GM18507 (cell line): ENCODE measurements at places on chromosomes 5 and 9.
A peak's percentile ranks its signal among the peaks of the same experiment; 100 is the strongest.

DNA sequence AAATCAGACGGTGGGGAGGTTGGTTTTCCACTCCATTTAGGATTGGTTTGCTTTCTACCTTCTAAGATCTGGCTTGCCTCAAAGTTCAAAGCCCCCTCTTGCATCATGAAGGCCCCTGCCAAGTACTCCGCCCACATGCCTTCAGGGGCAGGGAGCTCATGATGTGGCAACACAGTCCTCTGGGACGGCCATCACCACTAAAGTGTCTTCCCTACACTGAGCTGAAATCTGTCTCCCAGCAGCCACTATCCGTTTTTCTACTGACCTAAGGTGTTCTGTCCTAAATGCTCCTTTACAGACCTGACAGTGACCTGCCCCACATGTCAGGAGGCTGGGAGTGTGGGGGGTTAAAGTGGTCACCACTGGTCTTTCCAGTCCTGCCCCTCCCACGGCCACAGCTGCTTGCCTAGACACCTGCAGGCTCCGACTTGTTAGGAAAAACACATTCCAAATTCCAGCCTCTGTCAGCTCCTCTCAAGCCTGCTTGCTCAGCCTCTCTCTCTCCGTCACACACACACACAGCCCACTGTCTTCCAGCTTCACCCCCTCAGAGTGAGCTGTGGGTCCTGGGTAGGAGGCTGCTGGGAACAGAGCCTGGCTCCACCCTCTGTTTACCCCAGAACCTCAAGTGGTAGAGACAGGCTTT lies 44.9 kb downstream of the SHB start:
- no peak for DNase-seq

DNA sequence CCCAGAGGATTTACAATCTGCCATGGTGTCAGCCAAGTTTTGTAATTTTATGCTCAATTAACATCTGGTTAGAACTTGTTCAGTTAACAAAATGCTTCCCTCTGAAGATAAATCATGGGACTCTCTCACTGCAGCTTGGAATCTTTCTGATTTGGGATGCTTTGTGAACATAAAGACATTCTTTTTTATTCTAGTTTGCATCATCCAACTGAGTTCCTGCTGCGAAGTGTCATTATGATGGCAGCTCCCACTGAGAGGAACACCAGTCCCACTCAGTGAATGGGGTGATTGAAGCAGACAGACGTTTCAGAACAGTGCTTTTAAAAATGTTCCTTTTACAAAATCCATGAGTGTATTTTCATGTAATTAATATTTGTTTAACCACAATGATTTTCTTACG lies 863.8 kb downstream of the TLE4 start:
- DNase-seq: no peak

GRCh38 chr9:33101104-33101951 lies 24.9 kb upstream of the SMU1 start:
- DNase-seq: no peak

- DNase-seq: no peak
Observed at GRCh38 chr5:97838214-97838613, 655.2 kb upstream of the RIOK2 start.

DNA sequence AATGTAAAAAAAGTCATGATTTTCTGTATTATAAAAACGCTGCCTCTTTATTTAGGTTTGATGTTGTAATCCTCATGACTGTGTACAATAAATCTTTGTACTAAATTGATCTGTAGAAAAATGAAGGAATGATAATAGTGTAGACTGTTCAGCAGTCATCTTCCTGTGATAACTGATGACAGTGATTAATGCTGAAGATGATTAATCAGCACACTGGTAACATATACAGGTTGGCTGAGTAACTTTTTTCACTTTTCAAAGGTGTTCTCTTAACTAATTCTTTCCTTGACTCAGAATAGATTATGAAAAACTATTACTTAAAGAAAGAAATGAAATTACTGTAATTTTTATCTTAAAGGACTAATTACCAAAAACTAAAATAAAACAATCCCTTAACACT lies 122.5 kb downstream of the RFX3 start:
- no peak for DNase-seq

GRCh38 chr5:129046151-129046550 lies 48.4 kb upstream of the ISOC1 start:
- DNase-seq: no peak

DNA sequence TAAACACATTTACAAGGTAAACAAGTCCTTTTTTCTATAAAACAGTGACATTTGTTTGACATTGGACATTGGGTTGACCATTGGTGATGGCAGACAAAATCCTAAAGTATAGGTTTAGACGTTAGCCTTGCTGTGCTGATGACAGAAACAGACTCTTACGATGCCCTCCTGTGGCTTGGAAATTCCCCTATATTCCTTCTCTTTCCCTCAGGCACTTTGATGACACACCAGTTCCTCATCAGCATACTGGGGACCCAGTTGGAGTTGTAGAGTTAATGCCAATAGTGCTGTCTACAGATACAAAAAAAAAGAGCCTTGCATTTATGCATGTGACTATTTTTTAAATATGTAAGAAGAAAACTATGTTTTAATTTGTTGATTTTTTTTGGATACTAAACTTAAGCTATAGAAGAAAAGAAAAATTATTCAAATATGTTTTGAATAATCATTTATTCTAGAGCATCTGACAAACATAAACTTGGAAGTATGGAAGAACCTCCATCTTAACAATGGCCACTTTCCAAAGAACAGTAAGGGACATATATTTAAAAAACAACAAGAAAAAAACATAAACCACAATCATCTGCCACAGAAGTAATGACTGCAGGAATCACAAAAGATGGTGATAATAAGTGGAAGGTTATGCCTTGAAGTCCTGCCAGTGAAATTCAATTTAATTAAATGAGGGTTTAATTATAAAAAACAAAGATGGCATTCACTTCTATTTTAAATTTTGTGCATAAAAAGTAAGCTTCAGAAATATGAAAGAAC lies 75.6 kb upstream of the SNCAIP start:
- no peak for DNase-seq

DNA sequence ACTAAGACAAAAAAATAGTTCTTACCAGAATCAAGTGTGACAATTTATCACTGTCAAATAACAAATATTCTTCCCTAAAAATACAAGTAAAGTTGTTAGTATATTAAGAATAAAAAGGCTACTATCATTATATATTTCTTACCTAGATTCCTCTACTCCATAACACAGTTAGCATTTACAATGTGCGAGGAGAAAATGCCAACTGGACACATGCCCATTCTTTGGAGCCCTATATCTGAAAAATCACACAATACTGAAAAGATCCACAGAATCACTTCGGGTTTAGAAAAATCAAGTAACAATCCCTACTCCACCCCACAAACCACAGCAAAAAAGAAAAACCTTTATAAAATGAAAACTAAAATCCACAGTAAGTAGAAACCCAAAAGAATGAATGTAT lies 70.9 kb downstream of the PKD2L2 start:
- DNase-seq: no peak

DNA sequence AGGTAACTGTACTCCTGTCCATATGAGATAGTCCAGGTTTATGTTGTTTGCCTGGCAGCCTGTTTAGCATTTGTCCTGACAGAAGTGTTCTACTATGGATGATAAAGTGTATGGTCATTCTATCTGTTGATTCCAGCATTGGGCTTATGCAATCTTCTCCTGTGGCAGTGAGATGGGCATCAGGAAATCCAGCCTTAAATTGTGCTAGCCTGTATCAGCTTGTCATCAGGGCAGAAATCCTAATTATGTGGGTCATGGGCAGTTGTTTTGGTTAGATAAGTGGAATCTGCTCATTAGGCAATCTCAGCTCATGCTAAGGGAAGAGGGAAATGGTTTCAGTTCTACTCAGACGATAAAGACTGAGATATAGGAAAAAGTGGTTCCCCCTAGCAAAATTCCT lies 247.4 kb upstream of the CHD1 start:
- no peak for DNase-seq

- DNase-seq: no peak
Observed at GRCh38 chr9:15176836-15177235, 130.2 kb downstream of the TTC39B start.

DNA sequence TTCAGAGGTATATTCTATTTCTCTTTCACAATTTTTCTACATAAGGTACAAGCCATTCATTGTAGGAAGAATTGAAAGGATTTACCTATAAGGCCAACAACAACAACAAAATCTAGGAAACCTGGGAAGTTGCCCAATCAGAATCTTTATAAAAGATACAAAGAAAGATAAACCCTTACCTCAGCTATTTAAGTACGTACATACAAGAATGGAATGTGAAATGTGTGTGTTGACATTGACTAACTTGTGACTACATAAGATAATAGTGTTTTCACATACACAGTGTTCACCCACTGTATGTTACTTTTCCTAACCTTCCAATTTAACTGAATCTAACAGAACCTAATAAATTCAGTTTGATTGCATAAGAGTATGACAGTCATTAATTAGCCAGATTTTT lies 154.1 kb downstream of the ADAMTS6 start:
- no peak for DNase-seq

GRCh38 chr9:135330685-135331590 lies 148.6 kb upstream of the PPP1R26 start:
- DNase-seq: no peak

DNA sequence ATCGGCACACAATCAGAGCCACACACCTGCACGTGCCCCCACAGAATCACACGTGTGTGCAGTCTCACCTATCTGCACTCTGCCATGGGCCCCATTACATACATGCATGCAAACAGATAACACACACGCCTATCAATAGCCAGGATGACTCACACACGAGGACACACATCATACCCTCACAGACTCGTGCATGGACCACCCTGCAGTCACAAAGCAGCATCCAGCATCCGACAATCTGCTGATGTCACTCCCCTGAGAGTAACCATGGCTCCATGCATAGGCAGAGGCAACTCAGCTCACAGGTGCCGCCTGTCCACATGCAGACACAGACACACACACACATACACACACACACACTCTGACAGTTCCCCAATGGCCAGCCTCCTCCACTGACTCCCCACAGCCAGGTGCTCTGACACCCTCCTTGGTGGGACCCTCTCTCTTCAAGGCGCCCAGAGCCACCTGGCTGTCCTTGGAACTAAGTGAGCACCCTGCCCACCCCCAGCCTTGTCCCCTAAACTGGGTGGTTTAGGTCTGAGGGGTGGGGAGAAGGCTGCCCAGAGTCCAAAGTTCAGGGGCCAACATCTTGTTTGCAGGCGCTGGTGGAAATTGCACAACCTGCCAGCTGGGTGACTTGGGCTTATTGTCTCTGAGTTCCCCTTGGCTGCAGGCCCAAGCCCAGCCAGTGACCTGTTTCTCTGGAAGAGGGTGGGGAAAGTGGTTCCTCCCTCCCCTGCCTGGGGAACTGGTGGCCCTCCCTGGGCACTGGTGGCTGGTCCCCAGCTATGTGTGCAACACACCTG lies 34.6 kb upstream of the NEK6 start:
- no peak for DNase-seq

DNA sequence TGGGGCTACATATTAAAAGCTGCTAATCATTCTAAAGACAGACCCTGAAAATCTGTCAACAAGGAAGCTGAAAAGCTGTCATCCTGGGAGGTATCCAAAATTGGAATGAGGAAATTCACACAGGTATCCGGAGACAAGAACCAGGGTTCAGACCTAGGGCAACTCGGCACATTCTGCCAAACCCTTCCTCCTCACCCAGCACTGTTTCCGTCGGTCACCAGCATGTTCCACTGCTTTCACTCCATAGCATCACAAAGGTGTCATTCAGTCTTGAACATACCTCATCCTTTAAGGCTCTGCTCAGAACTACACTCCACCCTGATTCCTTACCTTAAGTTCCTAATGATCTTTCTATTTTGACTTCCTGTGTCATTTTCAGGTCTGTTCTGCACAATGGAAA lies 153.1 kb upstream of the RASA1 start:
- no peak for DNase-seq

GRCh38 chr9:7799234-7799943 lies at the start of gene DMAC1:
DMAC1 (minus strand) TSS chr9:7799778; CDS start chr9:7799734, 44 bp downstream.
- peak; percentile 66 for DNase-seq

GRCh38 chr5:177591690-177592009 lies 353 bp upstream of the TMED9 start:
- no peak for DNase-seq

- DNase-seq: no peak
Observed at GRCh38 chr9:127654619-127655018, 42.5 kb downstream of the STXBP1 start.

GRCh38 chr9:27337833-27338526 lies 41.0 kb upstream of the EQTN start:
- DNase-seq: no peak

DNA sequence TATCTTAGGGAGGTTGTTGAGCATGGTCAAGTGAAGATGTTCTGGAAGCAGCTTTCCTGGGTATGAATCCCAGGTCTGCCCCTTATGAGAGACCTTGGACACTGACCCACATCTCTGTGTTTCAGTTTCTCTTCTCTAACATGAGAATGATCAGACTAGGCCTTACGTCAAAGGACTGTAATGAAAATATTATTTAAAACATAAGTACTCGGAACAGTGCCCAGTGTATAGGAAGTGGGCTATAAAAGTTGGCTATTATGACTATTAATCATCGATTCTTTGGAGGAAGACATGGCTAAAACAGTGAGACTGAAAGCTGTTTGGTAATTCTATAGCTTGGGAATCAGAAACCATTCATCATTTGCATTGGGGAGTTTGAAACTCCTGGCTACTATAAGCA lies 65.3 kb upstream of the MYO10 start:
- no peak for DNase-seq

- no peak for DNase-seq
Observed at GRCh38 chr9:7977586-7977985, 178.0 kb upstream of the DMAC1 start.

DNA sequence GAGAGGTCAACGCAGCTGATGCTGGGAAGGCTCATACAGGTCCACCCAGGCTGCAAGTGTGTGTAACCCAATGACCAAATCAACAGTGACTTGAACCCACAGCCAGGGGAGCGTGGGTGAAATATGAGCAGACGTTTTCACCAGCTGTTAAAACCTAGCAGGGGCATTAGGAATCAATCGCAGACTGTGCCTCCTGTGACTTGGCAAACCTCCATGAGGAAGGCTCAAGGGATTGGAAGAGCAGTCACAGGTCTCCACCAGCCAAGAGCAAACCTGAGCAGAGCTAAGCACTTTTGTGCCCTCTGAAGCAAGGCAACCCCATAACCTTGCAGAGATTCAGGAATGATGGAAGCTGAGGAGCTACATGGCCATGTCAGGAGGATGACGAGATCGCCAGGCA lies 25.5 kb downstream of the INSYN2B start:
- no peak for DNase-seq
